ENCODE measurements at places on chromosomes 11 and 22.

GRCh38 chr11:30468881-30469280 is 117.3 kb downstream of the MPPED2 start:
- DNase-seq, result no peak

DNA sequence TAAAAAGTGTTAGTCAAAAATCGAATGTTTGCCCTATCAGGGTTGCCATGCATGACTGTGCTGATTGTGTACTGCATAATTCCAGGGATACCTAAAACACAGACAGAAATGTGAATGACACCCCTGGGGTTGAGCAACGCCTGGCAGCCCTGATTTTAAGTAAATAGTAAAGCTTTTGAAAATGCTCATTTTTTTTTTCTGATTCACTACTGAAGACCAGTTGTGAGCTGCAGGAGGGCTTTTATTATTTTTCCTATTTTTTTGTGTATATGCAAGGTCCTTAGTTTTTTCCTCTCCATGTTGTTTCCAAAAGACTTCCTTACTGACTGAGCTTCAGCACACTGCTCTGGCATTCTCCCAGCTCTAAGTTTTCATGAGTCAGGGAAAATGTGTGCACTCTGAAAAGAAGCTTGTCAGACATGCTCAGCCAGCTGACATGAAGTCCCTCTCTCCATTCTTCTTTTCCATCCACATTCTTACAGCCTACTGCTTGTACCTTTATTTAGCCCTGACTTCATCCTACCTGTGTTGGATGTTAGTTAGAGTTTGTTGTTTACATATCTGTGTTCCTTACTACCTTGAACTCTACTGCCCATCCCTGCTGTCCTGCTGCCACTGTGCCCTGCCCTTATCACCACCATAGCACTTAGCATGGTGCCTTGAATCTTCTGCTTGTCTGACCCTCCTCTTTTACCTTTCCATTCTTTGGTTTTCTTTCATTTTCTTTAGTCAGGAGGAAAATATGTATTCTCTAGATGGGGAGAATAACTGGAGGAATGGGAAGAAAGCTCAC is 79.5 kb downstream of the HORMAD2 start:
- peak; percentile 27 for DNase-seq

DNA sequence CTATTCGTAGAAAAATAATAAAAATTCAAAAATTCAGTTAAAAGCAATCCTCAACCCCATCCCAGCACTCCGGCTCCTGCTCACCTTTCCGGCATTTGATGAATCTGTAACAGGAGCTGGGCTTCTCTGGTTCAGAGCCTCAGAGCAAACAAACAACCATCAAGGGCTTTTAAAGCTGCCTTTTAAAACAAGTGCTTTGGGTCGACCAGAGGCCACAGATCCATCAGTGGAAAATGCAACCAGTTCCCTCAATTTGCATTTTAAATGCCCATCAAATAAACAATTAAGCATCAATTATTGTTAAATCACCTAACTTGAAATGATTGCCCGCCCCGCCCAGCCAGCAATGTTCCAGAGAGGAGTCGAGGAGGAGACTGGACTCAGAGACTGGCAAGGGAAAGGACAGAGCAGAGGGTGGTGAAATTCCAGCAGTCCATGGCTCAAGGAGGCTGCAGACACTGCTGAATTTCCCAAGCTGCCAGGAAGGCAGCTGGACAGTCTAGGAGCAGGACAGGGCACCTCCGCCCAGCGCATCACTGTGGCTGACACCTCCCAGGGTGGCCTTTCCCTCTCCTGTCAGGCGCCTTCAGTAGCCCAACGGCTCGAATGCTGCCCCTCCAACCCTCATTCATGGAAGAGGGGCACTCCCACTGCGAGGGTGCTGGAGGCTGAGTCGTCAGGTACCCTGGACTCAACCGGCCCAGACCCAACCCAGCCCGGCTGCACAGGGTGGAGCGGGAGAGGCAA is 7.5 kb downstream of the FXYD6 start:
- no peak for DNase-seq

- no peak for DNase-seq
Measured at GRCh38 chr11:125155100-125155444, 9.5 kb upstream of the PKNOX2 start.

DNA sequence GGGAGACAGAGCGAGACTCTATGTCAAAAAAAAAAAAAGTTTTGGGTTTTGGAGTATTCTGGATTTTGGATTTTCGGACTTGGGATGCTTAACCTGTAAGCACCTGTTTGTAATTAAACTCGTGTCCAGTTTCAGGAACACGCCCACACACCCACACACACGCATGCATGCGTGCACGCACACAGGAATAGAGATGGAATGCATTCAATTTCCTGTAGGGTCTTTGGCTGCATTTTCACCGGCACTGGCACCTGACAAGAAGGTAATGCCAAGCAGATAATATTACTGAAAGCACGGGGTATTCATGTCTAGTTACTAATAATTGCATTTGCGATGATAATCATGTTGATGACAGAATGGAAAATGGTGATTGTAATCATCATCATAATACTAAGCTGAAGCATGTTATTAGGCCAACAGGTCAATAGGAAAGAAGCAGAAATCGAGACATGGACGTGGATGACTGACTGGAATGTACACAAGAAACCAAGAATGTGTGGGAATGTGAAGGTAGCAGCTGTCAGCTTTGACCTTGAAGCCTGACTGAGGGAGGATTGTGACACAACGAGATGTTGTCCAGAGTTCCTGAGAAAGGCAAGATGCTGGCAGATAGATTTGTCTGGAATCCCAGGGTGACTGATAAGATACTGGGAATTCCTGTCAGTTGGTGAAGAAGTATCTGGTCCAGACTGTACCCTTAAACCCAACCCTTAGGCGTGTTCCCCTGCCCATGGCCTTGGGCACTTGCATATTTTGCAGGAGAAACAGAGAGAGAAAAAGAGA is 108.6 kb downstream of the SYN3 start:
- DNase-seq, result no peak

DNA sequence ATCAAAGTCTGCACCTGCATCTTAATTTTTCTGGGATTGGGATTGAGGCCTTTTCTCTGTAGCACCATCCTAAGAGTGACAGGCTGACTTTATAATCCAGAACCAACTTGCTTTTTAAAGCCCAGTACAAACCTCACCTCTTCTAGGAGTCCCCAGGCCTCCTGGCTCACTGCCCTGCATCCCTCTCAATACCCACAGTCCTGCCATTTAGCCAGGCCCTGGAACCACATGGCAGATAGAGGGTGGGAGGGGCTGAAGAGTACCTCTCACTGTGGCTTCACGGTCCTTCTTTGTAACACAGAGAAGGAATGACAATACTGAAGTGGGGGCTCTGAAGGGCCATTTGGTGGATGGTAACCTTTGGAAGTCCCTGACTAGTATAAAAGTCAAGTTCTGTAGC is 63.5 kb upstream of the PHOX2A start:
- DNase-seq, result no peak

- DNase-seq, result no peak
Measured at GRCh38 chr11:69095300-69095699, 46.6 kb downstream of the TPCN2 start.

GRCh38 chr11:46249103-46249937 is 28.1 kb upstream of the CREB3L1 start:
- DNase-seq, result no peak

GRCh38 chr11:116973270-116973669 is 125.0 kb downstream of the SIK3 start:
- DNase-seq, result no peak

DNA sequence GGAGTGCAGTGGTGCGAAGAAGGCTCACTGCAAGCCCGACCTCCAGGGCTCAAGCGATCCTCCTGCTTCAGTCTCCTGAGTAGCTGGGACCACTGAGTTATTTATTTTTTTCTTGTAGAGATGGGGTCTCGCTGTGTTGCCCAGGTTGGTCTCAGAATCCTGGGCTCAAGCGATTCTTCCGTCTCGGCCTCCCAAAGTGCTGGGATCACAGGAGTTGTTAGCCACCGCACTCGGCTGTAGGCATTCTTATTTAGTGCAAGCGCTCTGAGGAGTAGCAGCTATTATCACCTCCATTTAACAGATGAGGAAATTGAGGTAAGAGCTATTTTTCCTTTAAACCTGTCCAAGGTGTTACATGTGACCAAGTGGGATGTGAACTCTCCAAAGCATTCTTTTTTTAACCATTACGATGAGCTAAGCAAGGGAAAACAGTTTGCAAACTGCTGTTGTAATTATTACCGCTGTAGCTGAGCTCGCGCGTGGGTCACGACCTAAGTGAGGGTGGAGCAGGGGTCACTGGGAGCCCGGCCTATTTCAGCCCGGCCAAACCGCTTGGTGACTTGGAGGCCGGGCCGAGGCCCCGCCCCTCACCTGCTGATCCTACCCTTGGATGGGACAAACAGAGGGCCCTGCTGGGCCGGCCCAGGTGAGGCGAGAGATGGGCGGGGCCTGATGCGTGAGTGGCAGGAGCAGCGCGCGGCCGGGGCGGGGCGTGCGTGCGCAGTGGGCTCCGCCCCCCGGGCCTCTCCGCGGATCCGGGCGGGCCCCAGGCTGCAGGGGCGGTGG is 449 bp upstream of the KREMEN1 start:
- DNase-seq, result peak; percentile 39

- no peak for DNase-seq
Measured at GRCh38 chr22:17842386-17842785, 68.1 kb upstream of the BID start.

GRCh38 chr11:94595076-94595475 is 27.9 kb downstream of the PIWIL4 start:
- DNase-seq, result no peak

GRCh38 chr11:60314635-60315321 is 12.3 kb upstream of the MS4A6E start:
- DNase-seq, result no peak

GRCh38 chr22:23220485-23221350 is 40.4 kb downstream of the BCR start:
- DNase-seq, result peak; percentile 53

- peak; percentile 30 for DNase-seq
Measured at GRCh38 chr11:44538375-44539054, 26.9 kb upstream of the CD82 start.

- no peak for DNase-seq
Measured at GRCh38 chr11:71997594-71997993, 1.1 kb upstream of the IL18BP start.

DNA sequence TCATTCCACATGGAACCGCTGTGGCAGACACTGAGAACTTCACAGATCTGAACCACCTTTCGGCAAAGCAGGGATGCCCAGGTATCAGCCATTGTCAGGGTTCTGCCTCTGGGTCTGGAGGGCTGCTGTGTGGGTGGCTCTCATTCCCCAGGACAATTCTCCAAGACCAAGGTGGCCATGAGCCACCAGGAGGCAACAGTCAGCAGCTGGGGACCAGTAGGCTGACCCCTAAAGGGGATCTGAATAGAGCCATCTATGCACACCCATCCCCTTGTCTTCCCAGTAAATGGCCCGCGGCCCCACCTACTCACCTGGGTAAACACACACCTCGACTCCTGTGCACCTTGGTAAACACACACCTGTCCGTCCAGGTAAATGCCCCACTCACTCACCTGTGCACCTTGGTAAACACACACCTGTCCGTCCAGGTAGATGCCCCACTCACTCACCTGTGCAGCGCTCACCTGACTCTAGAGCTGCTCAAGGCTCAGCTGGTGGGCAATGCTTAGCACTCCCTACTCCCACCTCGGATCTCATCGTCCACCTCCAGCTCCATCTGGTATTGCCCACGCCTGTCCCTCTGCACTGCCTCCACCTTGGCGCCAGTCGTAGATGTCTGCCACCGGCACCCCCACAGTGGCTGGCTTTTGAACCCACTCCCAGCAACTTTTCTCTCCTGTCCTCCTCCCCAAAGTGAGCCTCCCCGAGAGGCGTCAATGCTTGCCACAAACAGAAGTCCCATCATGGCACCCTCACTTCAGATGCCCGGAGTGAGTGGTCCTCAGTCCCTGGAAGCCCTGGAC is 10.2 kb downstream of the SLC25A1 start:
- DNase-seq, result no peak

GRCh38 chr22:29098296-29098695 is 25.5 kb downstream of the KREMEN1 start:
- DNase-seq, result no peak

Measured in fibroblast of skin of left quadriceps (primary cell).